Stomach (tissue), 19 donors: ENCODE measurements at places on chromosomes 4 and X.

DNA sequence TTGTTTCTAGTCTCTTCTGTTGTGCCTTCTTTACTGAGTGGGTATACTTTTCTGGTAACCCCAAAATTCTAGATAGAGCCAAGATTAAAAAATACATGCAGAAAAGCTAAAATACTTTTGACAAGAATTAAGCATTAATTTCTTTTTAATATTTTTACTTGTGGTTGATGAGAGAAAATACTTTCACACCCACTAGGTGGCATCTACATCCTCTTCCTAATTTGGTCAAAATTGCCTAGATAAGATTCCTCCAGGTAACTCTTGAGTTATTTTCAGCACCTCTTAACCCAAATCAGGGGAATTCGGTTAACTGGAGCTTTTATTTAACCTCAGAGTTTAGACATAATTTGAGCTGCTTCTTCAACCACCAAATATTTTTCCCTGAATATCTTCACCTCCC lies 28.4 kb upstream of the COX7B2 start:
- DNase-seq: no peak

DNA sequence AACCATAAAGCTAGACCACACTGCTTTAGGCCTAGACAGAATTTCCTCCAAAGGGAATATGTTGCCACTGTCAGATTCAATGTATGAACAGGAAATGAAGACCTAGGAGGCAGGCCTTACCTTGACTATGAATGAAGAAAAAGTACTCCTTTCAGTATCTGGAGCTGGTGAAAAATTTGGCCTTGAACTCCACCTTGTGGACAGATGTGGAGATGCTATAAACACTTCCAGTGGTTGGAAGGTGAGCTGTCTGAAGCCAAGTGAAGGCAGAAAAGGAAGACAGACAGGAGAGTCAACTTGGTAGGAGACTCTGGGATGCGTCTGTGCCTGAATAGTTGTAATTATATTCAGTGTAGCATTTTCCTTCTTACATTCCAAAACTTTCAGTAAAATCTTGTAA lies 17.2 kb downstream of the SPIN3 start:
- no peak for DNase-seq

DNA sequence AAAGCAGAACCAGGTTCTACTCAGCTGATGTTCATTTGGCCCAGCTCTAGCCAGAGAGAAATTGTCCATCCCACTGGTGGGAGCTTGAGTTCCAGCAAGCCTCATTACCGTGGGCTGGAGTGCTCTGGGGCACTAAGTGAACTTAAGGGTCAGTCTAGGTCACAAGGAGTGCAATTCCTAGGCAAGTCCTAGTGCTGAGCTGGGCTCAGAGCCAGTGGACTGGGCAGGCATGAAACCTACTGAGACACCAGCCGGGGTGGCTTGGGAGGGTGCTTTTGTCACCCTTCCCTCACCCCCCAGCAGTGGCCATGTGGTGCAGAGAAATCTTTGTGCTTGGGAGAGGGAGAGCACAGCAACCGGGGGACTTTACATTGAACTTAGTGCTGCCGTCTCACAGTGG lies 39.4 kb downstream of the GSX2 start:
- no peak for DNase-seq

GRCh38 chr4:89482926-89483595 lies 175.5 kb upstream of the GPRIN3 start:
- DNase-seq: no peak

GRCh38 chrX:101265869-101266428 lies 25.2 kb downstream of the TAF7L start:
- DNase-seq: no peak

- no peak for DNase-seq
Observed at GRCh38 chr4:15544248-15544729, 74.6 kb downstream of the CC2D2A start.

GRCh38 chr4:174521800-174522182 lies 497 bp downstream of the HPGD start:
- peak; percentile 68 for DNase-seq

DNA sequence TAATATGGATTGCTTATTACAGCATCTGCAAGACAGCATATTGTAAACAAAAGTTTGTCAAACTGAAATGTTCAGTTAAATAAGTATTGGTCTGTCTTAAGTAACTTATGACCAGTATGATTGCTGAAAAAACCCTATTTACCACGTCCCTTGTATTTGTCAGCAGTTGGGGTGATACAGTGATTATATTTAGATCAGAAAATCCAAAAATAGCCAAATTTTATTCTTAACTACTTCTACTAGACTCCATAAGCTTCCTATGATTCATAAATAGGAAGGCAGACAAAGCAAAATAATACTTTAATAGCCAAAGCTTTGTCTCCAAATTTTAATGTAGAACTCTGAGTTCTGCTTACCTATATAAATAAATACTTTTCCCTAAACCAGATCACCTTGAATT lies 45.3 kb downstream of the TBCK start:
- no peak for DNase-seq

GRCh38 chrX:130321550-130321949 lies 18.2 kb upstream of the SLC25A14 start:
- no peak for DNase-seq

DNA sequence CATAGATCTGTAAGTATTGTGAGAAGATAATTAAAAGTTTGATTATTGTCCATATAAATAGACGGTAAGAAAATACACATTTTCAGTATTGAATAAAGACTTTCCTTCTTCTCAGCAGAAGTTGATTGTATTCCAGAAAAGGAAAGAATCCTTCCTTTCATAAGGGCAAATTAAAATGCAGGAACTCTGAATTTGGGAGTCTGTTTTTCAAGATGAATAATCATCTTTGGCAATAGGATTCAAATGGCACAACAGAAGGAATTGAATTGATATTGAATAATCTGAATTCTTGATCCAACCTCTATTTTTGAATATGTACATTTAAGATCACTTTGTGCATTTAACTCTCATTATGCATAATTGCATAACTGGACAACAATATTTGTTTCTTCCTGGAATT lies 149.3 kb downstream of the DMD start:
- no peak for DNase-seq

DNA sequence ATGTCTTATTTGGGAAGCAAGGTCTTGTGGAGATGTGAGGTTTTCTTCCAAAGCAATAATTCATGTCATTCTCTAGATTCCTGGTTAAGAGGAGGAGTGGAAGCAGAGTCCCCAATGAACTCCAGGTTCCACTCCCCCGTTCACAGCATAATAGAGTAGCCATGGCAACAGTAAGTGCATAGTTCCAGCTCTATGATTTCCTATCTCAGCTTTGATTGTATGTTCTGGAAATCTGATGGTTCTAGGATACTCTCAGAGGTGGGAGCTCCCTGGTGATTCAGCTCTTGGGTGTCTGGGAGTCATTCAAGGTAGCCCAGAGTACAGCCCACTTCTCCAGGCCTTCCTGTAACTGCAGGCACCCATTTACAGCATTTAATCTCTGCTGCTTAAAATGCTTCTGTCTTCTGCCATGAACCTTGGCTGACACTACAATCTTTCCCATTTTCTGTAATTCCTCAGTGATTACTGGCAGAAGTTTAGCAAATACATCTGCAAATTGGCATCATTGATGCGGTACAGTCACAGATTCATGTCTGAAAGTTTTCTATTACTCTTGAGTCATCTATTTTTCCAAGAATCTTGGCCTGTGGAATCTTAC lies 242.0 kb downstream of the MAPK10 start:
- DNase-seq: peak; percentile 81

DNA sequence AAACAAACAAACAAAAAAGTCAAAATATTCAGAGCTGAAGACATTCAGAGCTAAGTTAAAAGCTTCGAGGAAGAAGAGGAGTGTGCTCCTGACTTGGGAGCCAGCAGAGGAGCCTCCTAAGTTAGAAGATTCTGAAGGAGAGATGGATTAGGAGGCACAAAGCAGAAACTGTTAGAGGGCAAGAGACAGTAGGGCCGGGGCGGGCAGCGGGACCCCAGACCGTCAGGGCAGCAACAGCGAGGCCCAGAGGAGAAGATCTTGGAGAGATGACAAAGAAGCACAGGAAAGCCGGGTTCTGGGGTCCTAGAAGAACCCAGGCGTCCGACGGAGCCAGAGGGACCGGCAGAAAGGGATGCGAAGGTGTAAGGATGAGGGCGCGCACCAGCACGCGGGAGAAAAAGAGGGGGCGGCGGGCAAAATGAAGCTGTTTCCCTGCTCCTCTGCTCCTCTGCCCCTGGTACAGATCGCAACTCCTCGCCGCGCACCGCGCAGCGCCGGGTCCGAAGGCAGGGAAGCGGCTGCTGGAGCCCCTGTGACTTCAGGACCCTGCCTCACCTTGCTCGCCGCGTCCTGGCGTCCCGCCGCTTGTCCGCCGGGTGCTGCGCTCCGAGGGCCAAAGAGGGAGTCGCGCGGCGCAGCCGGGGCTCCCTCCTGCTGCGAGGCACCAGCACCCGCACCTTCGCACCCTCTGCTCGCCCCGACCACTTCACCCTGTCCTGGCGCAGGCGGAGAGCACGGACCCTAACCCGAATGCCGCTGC lies 477 bp downstream of the KLHL13 start:
- DNase-seq: no peak

DNA sequence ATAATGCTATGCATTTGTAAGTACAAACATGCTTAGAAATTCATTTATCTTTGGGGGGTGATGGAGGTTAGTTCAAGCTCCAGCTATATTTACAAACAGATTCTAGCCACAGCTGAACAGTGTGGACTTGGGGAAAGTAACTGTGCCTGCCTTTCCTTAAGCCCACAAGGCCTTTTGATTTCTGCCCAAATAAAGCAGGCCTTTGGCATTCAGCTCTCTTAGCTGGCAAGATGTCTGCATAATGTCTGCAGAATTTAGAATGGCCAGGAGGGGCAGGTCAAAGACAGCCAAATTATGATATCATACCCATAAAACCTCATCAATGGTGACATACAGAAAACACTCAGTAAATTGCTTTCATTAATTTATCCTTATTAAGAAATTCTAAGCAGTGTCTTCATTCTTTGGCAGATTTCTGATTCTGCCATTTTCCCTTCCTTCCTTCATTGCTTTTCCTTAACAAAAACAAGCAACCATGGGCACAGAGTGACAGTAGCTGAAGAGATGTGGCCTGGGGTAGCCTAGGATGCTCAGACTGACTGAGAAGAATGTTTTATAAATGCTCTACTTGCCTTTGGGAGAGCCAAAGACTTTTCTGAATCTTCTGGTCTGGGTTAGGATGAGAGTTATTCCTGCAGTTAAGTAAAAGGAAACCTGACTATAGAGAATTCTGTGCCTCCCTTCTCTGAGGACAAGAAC lies 538.7 kb upstream of the NR3C2 start:
- peak; percentile 59 for DNase-seq

GRCh38 chr4:145530189-145530588 lies 48.5 kb downstream of the SMAD1 start:
- DNase-seq: no peak

DNA sequence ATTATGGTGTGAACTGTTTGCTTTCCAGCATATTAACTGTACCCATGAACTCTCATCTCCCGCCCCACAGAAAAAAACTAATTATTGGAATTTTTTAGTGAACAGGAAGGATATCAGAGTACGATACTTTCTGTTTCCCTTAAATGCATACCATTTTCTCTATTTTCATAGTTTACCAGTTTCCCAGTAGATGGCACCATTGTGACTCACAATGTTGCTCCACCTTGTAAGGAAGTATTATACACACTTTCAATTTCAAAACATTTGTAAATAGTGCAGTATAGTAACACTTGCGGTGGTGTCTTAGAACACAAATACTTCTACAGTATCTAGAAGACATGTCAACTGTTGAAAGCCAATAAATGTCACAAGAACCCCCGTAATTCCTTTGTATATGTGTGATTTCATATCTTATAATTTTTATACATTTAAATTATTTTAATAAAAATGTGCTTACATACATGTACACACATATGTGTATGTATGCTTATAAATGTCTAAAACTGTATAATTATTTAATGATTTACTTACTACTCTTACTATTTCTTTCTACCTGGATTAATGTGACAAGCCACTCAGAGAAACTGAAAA lies 167.3 kb downstream of the SLIT2 start:
- peak; percentile 82 for DNase-seq

- no peak for DNase-seq
Observed at GRCh38 chr4:78683352-78683751, 92.8 kb upstream of the BMP2K start.

DNA sequence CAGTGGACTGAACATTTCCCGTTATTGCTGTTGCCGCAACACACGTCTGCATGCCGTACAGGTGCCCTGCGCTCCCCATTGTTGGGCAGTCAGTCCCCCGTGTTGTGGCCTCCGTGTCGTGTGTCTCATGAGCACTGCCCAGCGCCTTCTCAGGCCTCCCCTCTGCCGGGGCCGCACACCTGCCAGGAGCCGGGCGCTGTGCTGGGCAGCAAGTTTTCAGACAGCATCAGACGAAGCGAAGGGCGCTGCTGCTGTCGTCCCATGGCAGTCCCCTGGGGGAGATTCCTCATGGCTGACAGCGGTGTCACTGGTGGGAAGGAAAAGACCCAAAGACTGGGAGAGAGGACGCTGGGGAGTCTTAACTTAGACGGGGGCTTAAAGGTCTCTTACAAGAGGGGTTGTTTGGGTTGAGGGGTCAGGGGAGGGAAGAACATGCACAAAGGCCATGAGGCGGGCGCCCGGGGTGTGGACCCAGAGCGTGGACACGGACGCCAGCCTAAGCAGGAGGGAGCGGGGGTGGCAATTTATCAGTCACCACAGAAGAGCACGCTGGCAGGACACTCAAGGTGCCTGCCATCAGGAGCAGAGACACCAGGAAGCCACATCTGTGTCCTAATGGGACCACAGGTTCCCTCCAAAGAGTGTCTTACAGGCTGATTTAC lies 47.3 kb downstream of the RGS12 start:
- no peak for DNase-seq

- DNase-seq: no peak
Observed at GRCh38 chr4:6910960-6911874, 1.6 kb downstream of the TBC1D14 start.

GRCh38 chr4:1400831-1401408 lies 5.3 kb downstream of the NKX1-1 start:
- no peak for DNase-seq

- DNase-seq: no peak
Observed at GRCh38 chr4:4721636-4722035, 137.8 kb upstream of the MSX1 start.

- peak; percentile 64 for DNase-seq
Observed at GRCh38 chr4:11748164-11748872, 319.6 kb upstream of the HS3ST1 start.

- peak; percentile 74 for DNase-seq
Observed at GRCh38 chr4:7434766-7435150, at the start of gene PSAPL1. TSS of gene PSAPL1 (minus strand) at chr4:7434930. CDS start at chr4:7434879, 51 bp downstream.

DNA sequence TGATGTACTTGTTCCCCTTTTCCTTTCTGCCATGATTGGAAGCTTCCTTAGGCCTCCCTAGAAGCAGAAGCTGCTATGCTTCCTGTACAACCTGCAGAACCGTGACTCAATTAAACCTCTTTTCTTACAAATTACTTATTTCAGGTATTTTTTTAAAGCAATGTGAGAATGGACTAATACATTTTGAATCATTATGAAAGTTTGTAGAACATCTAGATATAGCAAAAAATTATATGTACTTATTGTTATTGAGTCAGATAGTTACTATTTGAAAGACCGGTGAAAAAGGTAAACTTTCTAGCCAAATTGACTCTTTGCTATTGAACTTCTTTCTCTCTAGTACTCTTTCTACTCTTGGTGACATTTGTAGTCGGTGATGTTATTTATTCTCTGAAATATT lies 777.3 kb upstream of the GALNTL6 start:
- no peak for DNase-seq

- DNase-seq: no peak
Observed at GRCh38 chr4:58734030-58734674, 1624.0 kb upstream of the IGFBP7 start.
